ENCODE measurements at places on chromosomes 7 and 10.

GRCh38 chr10:7084280-7085005, 326.4 kb downstream of the SFMBT2 start:
- no peak for DNase-seq

DNA sequence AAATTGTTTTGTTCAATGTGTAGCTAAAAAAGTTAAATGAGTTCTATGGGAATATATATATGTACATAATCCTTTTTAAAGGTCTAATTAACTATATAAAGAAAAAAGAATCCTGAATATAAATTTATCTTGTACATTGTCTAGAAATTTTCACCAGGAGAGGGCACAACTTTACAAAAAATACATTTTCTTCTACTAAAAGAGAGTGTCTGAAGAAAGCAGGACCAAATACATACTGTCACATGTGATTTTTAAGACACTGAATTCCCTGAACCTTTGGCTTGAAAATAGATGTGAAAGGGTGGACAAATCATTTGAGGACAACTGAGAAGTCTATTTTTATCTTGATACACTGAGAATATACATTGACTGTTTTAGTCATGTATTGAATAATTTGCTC, 204.3 kb downstream of the DGKB start:
- DNase-seq = no peak

- DNase-seq = no peak
Measured at GRCh38 chr7:73812996-73813395, 17.8 kb upstream of the CLDN4 start.

DNA sequence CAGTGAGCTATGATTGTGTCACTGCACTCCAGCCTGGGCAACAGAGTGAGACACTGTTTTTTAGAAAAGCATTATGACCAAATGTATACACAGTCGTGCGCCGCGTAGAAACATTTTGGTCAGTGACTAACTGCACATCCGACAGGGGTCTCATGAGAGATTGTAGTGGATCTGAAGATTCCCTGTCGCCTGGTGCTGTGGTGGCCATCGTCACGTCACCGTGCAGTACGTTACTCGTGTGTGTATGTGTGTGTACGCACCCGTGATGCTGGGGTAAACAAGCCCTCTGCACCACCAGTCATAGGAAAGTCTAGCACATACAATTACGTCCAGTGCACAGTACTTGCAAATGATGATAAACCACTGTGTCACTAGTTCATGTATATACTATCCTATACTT, 109.4 kb downstream of the ELFN1 start:
- DNase-seq = no peak

- DNase-seq = no peak
Measured at GRCh38 chr7:31052487-31052840, 356 bp downstream of the ADCYAP1R1 start.

DNA sequence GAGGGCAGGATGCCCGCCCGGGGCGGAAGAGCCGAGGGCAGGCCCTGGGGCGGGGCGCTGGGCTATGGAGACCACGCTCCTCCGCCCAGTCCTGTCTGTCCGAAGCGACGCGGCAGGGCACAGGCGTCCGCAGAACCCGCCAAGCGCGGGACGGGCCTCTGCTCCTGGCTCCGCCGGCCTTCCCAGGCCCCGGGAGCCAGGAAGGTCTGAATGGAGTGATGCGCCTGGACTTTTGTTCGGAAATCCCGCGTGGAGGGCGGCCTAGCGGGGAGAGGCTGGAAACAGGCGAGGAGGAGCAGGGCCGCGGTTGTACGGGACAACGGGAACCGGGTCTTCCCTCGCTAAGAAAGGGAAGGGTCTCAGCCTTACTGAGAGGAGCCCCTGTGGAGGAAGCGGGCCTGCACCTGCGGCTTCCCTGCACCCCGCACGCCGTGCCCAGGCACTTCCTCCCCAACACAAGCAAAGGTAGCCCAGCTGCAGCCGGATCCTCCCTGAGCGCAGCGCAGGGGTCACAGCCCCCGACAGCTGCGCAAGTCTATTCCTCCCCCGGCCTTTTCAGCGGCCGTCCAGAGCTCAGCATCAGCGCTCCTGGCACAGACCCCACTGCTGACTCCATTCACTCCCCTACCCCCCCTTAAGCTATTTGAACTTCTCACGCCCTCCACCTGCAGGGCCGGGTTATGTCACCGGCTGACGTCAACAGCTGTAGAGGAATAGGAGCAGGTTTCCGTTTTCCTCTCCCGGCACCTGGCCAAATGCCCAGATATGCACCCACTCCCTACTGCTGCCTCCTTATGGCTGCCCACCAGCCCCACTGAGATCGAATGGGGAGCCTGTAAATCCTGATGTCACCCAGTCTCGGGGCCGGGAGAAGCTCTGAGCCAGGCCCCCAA, 143.2 kb upstream of the RET start:
- DNase-seq = no peak

GRCh38 chr10:649798-650440, 39.5 kb downstream of the DIP2C start:
- no peak for DNase-seq

DNA sequence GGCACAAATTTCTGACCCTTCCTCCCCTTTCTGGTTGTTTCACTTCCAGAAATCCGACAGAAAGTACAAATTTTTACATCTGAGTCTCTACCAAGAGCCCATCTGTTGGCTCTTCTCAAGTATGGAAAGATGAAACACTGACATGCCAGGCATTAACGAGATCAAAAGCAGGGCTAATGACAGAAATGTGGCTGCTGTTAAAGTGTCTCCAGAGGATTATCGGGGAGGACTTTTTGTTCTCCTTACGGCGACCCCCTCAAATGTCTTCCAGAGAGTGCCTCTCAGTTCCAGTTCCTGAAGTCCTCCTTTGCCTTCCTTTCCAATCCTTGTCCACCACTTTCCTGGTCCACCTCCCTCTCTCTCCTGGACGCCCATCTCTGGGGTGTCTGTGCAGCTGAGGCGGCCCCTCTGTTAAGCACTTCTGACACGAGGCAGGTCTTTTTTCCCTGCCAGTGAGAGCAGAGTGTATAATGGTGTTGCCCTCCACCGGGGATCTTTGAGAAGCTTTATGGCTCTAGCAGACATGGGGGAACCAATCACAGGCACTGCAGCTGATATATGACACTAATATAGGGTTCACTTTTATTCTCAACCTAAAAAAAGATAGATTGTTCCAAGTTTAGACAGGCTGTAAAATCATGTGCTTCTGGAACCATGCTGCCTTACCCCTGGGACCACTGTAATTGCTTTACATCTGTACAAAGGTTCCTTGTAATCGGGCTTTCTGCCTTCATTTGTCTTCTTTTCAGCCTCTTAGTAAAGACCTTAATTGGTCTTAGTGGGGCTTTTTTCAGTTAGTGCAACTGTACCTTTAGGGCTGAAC, 757.1 kb downstream of the AUTS2 start:
- DNase-seq = no peak

GRCh38 chr10:27536437-27536836, 32.3 kb downstream of the RAB18 start:
- no peak for DNase-seq

DNA sequence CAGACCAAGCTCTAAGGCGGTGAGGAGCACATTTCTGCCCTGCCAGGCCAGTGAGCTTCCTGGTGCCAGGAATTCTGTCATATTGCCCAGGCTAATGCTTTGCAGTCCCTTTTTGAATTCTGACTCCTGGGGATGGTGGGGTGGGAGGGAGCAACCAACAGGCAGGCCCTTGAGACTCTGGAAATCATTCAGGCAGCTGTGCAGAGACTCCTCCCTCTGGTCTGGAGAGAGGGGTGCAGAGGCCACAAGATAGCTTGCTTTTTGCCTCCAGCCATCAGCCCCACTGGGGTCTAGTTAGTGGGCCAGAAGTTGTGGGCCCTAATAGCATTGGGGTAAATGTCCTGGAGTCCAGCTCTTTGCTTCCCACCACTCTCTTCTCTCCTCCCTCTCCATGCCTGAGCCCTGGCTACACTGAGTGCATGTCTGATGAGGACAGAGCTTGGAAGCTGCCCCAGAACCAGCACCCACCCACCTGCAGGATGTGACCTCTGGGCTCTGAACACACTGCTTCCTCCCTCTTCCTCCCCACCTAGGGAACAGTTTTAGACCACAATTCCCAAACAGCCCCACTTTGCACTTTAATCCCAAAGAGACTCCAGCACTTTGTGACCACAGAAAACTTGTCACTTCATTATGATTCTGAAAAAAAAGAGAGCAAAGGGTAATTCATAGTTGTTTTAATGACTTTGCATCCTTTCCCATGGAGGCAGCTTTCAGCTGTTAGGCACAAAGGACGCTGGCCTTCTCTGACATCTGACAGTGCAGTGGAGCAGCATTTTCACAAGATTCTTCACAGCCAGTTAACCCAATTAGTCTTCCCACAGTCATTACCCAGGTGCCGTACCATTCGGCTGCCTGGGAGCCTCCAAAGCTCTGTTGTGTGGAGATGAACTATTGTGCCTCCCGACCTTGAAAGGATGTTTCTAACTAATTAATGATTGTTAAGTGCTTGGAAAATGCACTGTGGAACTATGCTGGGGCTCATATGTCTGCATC, 262.5 kb downstream of the TRIL start:
- no peak for DNase-seq

DNA sequence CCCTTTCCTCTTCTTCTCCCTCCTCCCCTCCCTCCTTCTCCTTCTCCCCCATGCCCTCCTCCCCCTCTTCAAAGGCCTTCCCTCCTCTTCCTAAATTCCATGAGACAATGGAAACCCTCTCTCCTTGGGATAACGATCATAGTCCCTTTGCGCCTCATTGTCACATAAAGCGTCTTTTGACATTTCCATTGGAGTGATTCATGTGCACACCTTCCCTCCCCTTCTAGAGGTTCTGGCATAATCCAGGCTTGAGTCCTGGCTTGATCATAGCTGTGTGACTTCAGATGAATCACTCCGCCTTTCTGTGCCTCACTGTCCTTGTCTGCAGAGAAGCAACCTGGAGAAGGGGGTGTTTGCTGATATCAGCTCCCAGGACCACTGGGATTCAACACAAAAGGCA, 204.2 kb downstream of the TNS3 start:
- no peak for DNase-seq

- peak; percentile 45 for DNase-seq
Measured at GRCh38 chr7:30796105-30796869, 25.1 kb downstream of the MINDY4 start.

- no peak for DNase-seq
Measured at GRCh38 chr10:9825491-9826018, 1192.1 kb upstream of the CELF2 start.

DNA sequence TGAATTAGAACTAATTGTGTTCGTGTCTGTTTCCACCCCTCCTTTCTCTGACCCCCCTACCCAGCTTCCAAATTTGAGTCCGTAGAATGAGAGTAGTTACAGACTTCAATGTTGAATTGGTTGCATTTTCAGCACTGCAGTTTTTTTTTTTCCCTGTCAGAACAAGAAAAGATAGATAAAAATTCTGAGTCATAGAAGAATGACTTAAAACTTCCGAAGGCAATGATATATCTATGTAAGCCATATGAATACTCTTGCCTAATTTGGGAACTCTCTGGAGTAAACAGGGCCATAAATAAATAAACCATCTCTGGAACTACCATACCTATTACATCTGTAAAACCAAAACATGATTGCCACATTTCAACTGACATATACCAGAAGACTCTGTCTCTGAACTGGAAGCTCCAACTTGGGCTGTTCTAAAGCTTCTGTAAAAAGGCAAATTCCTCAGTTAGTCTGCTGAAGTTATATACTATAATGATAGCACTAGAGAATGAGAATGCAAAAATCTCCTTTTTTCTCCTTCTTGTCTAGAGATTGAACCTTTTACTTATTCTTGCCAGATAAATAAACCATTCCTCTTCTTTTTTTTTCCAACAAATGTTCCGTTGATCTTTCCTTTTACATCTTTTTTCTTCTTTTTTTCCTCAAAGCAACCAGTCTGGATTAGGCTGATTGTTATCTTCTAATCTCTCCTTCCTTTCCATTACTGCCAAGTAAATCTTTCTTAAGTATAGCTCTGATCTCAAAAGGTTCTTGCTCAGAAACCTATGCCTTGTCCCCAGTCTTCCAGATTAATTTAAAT, 23.5 kb downstream of the VCL start:
- no peak for DNase-seq

DNA sequence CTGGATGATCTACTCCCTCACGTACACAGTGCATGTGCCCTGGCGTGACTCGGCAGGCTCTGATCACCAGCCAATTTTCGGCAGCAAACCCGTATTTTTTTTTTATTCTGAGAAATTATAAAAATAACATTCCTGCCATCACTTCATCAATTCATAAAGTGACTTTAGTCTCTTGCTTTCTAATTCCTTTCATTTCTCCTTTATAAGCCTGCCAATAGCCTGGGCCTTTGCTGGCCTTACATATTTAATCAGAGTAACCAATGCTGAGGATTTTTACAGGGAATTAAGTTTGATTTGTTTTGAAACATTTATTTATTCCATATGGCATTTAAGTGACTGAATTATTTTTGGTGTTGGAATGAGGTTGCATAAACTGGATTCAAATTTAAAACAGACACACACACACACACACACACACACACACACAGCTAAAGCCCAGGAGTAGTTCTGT, 140.8 kb downstream of the ETV1 start:
- no peak for DNase-seq

Measured in Jurkat, Clone E6-1 (cell line).